ENCODE measurements at places on chromosomes 11 and 22.
A peak's percentile ranks its signal among the peaks of the same experiment; 100 is the strongest.

- peak; percentile 45 for DNase-seq
These were observed 9.5 kb downstream of the MAPK8IP2 start for GRCh38 chr22:50610041-50610451.

DNA sequence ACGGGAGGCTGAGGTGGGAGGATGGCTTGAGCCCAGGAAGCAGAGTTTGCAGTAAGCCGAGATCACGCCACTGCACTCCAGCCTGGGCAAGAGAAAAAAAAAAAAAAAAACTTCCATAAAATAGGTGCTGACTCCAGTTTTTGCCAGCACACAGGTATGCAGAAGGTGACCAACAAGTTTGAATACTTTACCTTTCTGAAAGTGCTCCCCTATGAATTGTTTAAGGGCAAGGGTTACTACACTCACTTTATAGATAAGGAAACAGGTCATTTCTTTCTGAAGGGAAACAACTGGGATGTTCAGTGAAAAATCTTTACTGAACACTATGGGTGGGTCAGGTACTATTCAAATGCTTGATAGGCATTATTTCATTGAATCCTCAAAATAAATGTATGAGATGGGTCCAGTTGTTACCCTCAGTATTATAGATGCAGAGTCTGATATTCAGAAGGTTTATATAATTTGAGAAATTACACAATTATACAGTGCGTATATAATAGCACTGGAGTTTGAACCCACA, 538.5 kb downstream of the INSC start:
- no peak for DNase-seq

- no peak for DNase-seq
These were observed 51.6 kb upstream of the TTLL12 start for GRCh38 chr22:43238526-43239006.

DNA sequence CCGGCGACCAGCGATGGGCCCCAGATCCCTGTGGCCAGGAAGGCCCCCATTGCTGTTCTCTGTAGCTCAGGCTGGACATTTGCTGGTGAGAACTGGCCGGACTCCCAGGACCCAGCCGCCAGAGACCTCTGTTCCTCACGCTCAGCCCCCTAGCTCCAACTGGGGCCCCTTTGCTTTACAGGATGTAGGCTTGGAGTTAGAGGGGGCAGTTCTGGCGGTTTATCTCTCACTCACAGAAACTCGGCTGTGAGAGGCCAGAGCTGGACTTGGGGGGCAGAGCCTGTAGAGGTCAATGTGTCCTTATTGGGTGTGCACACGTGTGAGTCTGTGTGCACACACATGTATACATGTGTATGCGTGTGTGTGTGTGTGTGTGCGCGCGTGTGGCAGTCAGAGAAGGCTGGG, 502 bp downstream of the SMIM38 start:
- DNase-seq: no peak

GRCh38 chr11:64267207-64267945, 16.0 kb downstream of the PLCB3 start:
- no peak for DNase-seq

GRCh38 chr11:507727-508515, 879 bp upstream of the RNH1 start:
- no peak for DNase-seq

DNA sequence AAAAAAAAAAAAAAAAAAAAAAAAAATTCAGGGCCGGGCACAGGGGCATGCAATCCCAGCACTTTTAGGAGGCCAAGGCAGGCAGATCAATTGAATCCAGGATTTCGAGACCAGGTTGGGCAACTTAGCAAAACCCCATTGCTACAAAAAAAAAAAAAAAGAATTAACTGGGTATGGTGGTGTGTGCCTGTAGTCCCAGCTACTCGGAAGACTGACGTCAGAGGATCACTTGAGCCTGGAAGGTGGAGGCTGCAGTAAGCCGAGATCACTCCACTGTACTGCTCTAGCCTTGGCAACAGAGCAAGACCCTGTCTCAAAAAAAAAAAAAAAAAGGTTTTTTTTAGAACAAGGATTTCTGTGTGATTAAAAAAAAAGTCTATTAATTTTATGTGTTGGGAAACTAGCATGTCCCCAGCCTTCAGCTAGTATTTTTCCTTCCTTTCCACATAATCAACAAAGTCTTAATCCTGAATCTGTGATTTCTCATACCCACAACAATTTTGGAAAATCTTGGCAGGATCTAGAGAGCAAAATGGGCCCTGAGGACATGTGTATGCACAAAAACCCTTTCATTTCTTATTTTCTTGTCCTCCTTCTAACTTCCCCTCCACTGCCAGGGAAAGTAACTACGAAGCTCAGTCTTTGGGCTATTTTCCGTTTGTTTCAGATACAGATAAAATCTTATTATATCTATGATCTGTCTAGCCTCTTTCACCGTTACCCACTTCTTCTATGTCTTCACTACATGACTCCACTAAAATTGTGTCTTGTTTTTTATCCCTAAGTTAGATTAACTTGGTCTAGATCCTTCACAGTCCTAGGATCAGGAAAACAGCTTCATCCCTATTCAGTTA, 5.7 kb upstream of the AMBRA1 start:
- DNase-seq: no peak

- DNase-seq: no peak
These were observed 904 bp downstream of the SLC35F2 start for GRCh38 chr11:107857550-107858216.

DNA sequence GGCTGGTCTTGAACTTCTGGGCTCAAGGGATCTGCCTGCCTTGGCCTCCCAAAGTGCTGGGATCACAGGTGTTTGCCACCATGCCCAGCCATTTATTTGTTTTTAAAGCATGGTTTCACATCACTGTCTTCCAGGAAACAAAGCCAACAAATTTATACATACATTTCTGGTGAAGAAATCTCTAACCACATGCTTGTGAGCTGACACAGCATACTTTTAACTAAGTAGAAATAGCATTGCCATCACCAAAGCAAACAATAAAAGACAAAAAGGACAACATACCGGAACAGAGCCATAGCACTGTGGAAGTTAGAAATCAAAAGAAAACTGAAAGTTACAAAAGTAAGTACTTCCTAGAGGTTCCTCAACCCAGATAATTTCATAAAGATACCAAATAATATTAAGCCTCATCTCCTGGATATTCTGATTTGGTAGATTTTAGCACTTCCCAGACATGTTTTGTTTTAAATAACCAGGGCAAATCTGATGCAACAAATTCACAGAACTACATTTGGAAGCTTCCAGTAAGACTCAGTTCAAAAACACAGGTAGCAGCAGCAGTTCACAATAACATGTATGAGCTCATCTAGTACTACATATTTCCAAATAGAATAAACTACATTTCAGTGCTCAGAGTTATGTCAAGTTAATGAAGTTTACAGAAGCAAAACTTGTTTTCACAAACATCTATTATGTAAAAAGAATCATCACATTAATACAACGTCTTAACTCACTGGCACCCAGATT, 70.6 kb downstream of the RRAS2 start:
- no peak for DNase-seq

GRCh38 chr11:69644071-69644961, 3.4 kb downstream of the CCND1 start:
- DNase-seq: peak; percentile 69

GRCh38 chr11:30016588-30017363, at the start of gene KCNA4:
KCNA4 (minus strand) TSS chr11:30017030; CDS start chr11:30012678, 4,352 bp downstream.
- peak; percentile 54 for DNase-seq

GRCh38 chr11:107472966-107473365, 15.3 kb upstream of the CWF19L2 start:
- no peak for DNase-seq

DNA sequence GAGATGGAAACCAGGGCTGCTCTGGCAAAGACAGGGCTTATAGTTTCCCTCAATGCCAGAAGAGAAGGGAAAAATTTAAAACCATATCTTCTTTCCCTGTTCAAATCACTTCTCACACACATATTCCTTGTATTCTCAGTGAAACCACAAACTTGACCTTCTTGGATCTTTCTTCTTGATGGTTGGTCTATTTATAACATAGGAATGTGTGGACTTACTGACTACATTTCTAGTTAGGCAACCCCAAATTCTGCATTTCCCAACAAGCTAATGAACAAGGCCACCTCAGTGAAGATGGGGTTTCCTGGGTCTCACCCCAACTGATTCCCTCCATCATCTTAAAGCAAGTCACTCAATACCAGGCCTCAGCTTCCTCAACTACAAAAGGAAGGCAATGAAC, 3.8 kb upstream of the QSER1 start:
- no peak for DNase-seq

DNA sequence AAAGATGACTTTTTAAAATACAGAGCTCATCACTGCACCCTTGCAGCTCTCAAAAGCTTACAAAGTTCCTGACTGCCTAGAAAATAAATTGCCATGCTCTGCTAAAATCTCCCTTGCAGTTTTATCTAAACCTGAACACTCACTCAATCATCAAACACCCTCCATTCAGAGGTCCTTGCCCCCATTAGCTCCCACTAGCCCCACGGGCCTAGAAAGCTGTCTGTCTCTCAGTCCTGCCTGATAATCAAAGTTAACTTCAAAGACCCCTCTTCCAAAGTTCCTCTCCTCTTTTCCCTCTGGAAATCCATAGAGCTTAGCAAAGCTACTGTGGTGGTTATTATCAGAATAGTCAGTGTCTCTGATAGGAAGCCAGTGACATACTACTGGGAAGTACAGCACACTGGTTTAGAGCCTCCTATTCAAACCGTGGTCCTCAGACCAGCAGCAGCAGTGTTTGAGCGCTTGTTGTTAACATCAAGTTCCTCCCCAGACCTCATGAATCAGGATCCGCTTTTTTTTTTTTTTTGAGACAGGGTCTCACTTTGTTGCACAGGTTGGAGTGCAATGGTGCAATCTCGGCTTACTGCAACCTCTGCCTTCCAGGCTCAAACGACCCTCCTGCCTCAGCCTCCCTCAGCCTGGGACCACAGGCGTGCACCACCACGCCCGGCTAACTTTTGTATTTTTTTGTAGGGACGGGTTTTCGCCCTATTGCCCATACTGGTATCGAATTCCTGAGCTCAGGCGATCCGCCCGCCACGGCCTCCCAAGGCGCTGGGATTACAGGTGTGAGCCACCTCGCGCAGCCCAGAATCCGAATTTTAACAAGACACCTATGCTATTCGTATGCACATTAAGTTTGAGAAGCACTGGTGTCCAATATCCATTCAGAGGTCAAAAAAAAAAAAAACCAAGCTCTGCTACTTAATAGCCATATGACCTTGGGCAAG, 1.2 kb downstream of the NDUFC2 start:
- DNase-seq: no peak

GRCh38 chr11:75158696-75159150, 7.8 kb downstream of the SLCO2B1 start:
- no peak for DNase-seq

DNA sequence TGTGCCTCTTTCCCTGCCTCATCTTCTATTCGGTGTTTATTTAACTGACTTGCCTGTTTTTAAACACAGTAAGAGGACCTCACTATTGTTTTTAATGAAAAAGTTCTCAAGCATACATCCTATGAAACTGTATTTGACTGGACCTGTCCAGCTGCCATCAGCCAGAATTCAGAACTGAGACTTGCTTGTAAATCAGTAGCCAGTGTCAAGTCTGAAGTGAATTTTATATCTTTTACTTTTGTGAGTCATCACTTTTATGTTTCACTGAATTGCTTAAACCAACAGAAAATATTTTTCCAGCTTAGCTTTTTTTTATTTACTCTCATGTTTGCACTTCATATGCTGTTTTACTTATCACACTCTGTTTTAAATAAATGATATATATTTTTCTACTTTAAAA, 88.3 kb downstream of the LUZP2 start:
- no peak for DNase-seq

GRCh38 chr11:11068113-11068512, 210.3 kb upstream of the ZBED5 start:
- no peak for DNase-seq

All from Daoy (cell line).